Cardiac septum (tissue), 1 donor: ENCODE measurements at places on chromosomes 3 and 15. TPM values are rescaled to one million over a fixed set of nuclear protein-coding genes. Genes with fewer than 3 reads are reported as not detected.

- DNase-seq, result no peak
Observed at GRCh38 chr15:77185242-77185785, 114.4 kb upstream of the TSPAN3 start.

DNA sequence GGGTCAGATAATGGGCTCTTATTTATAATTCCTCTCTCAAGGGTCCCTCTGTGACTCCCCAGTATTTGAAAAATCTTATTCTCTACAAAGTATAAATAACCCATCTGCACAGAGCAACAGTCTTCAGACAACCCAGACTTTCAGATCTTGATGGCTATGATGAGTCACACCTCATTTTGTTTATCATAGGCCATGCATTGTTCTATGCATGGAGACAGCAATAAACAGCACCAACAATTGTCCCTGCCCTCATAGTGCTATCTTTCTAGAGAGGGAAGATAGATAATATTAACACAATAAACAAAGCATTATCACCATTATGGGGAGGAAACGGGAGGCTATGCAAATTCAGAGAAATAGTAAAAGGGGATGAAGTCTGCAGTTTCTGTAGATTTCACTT, 13.4 kb downstream of the FHIT start:
- no peak for DNase-seq

DNA sequence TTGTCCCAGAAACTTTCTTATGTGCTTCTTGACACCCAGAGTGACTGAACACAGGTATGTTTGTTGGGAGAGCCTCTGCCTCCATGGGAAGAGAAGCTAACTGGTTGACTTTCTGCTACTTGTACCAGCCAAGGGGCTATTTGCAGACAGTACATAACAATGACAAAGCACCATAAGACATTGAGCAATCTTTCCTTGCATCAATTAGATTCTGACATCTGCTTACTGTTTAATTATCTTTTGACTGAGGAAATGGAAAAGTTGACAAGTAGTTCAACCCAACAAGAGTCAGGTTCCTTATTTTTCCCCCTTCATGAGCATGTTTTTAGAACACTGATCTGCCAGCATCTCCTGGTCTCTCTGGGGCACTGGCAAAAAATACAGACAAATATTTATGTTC, 157.7 kb downstream of the RPLP1 start:
- DNase-seq, result no peak

DNA sequence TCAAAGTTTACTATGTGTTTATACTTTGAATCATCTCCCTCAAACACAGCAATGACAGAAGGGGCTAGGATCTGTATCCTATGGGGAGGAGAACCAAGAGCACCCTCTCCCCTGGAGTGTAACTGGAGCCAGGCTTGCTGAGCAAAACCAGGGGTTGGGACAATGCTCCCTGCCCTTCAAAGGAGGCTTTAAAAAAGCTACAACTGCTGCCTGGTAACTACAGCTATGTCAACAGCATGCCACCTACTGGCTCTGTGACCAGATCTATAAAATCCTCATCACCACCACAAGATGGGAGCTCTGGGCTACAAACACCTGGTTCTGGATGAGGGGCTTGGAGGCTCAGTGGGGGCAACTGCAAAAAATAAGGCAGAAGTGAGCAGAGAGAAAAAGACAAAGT, 61.9 kb downstream of the ANO10 start:
- DNase-seq, result no peak

DNA sequence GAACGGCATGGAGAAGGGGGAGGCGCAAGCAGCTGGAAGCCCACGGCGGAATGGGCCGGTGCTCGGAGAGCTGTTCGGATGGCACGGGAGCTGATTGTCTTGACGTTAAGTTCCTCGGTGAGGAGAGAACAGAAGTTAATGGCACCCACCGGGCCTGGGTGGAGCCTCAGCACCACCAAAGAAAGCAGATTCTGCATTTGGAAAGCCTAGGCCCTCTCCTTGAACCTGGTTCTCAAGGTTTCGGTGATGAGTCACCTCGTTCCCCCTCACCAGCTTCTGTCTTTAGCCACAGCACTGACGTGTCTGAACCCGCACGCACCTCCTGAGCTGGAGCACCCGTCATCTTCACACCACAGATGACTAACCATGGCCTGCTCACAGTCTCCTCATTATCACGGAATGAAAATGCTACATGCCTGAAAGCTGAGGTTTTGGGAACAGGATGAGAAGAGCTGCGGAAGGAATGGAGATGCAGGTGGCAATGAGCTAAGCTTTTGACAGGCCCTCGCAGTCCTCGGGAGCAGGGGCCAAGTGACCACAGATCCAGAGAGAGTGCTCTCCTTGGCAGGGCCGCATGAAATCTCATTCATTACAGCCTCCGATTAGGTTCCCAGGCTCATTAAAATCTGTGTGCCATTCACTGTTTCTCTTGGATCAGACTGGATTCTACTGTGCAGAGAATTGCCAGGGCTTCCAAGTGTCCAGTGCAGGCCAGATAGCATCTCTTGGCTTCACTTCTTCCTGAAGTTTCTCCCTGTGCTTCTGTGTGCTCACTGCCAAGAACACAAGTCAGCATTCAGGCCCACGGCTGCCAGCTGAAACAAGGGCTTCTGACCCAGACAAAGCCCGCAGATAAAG, 96.3 kb upstream of the DLG1 start:
- peak; percentile 81 for DNase-seq

- DNase-seq, result no peak
Observed at GRCh38 chr3:6622712-6623111, 238.2 kb upstream of the GRM7 start.

GUCA1C gene
- total RNA-seq, result 0.81 TPM

PLA2G4E gene
- 0.08 TPM for total RNA-seq

CCDC9B gene
- total RNA-seq, result 178 TPM
